Fibroblast of pulmonary artery (primary cell): ENCODE measurements at places on chromosomes 6 and 20.
A peak's percentile ranks its signal among the peaks of the same experiment; 100 is the strongest.

DNA sequence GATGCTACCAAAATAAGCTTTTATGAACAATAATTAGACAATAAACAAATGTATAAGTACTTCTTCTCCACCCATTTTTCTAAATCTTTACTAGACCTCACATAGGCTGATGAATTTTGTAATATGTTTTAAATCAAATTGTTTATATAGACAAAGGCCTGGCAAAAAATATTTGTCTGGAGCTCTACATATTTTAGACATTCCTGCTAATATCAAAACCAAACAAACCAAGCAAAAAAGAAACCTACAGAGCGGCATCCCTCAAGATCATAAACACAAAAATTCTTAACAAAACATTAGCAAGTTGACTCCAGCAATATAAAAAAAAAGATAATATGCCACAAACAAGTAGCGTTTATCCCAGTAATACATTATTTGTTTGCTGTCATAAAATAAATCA is 87.2 kb downstream of the ADAT2 start:
- DNase-seq, result no peak

DNA sequence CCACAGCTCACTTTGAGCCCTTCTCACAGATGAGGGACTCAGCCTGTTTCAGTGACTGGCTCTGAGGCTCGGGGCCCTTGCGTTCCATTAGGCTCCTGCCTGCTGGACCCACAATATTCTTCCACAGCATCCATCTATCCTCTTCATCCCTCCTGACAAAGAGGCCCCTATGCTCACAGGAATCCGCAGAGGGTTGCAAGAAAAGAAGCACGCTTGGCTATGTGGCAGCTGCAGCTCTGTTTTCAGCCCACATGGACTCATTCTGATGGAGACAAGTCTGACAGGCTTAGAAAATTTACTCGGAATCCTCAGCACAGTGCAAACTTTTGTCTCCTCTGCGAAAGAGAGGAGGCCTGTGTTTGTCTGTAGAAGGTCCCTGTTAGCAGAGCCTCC is 207.5 kb downstream of the SYNDIG1 start:
- no peak for DNase-seq

- DNase-seq, result no peak
These were observed 3.4 kb downstream of the EYA4 start for GRCh38 chr6:133244519-133244918.

- no peak for DNase-seq
These were observed 350.9 kb upstream of the PRND start for GRCh38 chr20:4370851-4371250.

GRCh38 chr6:55882718-55883569 is 7.6 kb upstream of the BMP5 start:
- DNase-seq, result peak; percentile 84
